ENCODE measurements at places on chromosomes 4 and X.
A peak's percentile ranks its signal among the peaks of the same experiment; 100 is the strongest.

GRCh38 chr4:184163813-184164212 is 53.9 kb downstream of the ENPP6 start:
- no peak for DNase-seq

DNA sequence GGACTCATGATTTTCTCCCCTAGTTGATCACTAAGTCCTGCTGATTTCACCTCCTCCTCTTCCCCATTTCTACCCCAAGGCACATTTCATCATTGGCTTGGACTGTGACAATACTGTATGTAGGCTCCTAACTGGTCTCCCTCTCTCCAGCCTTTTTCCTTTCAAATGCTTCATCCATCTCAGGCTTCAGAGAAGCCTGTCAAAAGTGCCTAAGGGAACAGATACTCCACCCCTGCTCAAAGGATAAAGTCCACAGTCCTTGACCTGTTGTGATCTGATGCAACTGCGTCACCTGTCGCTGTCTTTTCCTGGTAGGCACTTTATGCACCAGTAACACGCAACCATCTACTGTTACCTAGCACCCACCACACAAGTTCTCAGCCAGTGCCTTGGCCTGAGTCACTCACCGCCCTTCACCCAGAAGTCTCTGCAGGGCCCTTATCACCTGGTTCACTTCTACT is 12.8 kb downstream of the SCARB2 start:
- DNase-seq, result no peak

GRCh38 chr4:145351922-145352321 is 129.7 kb upstream of the SMAD1 start:
- no peak for DNase-seq

GRCh38 chrX:53685711-53686110 is 808 bp downstream of the HUWE1 start:
- DNase-seq, result no peak

DNA sequence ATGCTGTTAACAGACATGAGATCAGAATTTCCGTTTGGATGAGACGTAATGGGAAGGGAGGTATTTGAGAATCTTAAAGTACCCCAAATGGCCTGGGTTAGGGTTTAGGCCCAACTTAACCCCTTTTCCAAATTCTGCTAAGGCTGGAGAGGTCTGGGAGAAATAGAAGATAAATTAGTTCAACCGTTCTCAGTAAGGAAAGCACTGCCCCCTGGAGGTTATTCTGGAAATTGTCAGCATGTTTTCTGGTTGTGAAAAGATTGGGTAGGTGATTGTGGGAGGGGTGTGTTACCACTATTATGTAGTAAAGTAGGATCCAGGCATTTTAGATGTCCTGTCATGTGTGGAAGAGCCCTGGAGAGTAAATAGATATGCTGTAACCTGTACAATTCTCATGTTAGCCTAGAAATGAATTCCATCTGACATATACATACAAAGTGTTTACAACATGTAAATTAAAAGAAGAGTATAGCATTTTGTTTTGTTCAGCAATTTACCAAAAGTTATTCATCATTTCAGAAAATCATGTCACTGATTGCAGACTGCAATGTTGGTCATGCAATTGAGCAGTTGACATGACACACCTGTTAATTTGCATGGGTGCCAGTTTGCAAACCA is 26.8 kb upstream of the GRXCR1 start:
- DNase-seq, result no peak

DNA sequence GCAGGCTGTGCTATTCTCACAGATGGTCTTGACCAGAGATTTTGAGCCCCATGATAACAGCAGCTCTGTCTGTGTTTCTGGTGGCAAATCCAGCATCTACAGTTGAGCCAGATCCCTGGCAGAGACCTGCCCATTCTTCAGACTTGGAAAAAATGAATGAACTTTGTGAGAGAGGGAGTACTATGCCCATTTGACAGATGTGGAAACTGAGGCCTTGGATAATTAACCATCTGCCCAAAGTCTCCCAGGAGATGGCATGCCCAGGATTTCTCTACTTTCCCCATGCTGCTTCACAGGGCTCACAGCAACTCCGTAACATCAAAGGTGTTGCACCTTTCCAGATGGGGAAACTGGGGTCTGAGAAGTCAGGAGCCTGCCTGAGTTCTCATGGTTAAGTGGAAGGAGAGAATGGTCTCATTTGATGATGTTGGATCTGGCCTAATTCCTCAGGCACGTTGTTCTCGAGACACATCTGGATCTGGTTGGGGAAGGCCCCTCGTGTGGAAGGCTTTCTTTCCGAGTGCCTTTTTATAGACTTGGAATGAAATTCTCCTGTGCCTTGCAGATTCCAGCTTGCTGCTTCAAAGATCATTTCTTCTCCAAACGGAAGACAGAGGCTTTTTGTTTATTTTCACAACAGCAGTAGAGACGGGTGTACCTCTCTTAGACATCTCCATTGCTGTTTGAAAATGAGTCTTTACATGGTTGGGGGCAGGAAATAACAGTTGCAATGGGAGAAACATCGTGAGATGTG is 73.3 kb upstream of the STX18 start:
- no peak for DNase-seq

GRCh38 chr4:98994474-98995182 is 893 bp upstream of the METAP1 start:
- no peak for DNase-seq

- peak; percentile 93 for DNase-seq
These were observed at the start of gene KLF3 for GRCh38 chr4:38663801-38664705. Gene KLF3 (plus strand): TSS chr4:38664199. CDS start chr4:38680626, 16,427 bp downstream.

DNA sequence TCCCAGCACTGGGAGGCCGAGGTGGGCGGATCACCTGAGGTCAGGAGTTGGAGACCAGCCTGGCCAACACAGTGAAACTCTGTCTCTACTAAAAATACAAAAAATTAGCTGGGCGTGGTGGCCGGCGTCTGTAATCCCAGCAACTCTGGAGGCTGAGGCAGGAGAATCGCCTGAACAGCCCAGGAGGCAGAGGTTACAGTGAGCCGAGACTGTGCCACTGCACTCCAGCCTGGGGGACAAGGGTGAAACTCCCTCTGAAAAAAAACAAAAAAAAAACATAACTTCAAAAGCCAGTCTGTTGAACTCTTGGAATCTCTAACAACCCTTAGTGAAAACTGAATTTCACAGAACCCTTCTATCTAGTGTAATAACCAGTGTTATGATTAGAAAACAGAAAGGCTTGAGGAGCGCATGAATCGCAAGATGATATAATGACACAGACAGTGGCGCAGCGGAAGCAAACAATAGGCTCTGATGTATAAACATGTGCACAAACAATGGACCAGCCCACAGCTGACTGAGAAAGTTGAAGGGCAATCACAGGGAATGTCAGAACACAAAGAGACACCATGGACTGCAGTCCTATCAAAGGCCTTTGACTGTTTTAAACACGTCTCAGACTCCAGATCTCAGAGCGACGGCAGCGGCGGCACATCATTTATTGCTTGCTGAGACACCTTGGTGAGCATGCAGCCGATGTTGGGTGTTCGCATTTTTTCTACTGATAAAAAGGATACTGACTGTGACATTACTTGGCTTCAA is 81.6 kb downstream of the NSUN7 start:
- no peak for DNase-seq

GRCh38 chrX:107450823-107451509 is 1.5 kb downstream of the FRMPD3 start:
- no peak for DNase-seq

DNA sequence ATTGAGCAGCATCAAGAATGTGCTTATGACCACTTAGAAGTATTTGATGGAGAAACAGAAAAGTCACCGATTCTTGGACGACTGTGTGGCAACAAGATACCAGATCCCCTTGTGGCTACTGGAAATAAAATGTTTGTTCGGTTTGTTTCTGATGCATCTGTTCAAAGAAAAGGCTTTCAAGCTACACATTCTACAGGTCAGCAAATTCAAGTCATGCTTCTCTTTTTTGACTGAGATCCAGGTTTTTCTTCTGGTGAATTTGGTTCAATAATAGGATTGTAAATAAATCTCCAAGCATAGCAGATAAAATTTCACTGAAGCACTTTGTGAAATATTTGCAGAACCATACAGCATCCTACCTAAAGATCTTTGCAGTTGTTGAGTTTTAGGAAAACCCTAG is 218.1 kb downstream of the TLL1 start:
- DNase-seq, result no peak

GRCh38 chr4:41418444-41418843 is 119.5 kb upstream of the LIMCH1 start:
- no peak for DNase-seq

DNA sequence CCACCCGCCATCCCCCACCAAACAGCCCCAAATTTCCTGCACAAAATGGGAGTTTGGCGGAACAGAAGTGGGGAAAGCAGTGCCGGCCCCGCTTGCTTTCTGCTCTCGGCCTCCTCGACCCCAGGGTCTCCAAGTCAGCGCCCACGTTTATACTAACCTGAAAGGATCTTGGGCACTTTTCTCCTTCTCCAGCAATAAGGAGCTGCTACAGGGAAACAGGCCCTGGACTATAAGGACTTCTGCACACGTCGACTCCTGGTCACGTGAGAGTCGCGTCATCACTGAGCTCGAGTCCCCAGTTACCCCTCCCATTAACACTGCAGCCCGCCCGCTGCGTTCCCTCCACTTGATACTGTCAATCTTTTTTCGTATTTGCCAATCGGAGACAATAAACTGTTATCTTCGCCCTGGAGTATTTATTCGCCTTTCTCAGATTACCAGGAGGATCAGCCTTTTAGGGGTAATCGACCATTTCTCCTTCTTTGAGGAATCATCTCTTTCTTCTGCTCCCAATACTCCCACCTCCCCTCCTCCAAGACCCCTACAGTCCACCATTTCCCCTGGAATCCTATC is at the start of gene TCEAL8:
TSS of gene TCEAL8 (minus strand) at position 235 of the 573 bp plus-strand sequence. CDS start 1,176 bp downstream, outside the sequence.
- DNase-seq, result peak; percentile 29

- DNase-seq, result no peak
These were observed 33.8 kb upstream of the SPANXN1 start for GRCh38 chrX:145213504-145213903.

DNA sequence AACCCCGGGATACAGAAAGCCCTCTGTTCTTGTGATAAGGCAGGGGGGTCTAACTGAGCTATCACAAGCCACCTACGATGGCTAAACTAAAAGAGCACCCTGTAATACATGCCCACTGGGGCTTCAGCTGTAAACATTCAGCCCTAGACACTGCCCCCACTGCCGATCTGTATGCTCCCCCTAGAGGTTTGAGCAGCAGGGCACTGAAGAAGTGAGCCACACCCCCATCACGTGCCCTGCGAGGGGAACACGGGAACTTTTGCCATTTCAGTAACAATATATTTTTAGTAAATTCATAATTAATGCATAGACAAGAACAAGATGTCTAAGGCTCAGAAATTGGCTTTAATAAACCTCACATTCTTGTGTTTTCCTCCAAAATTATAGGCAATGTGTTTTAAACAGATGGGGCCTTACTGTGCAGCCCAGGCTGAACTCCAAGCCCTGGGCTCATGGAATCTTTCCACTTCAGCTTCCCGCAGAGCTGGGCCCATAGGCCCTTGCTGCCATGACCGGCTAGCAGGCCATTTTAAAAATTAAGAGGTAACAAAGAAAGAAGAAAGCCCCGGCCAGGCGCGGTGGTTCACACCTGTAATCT is 235.3 kb upstream of the SFRP2 start:
- no peak for DNase-seq

- no peak for DNase-seq
These were observed 55.3 kb downstream of the ZFYVE28 start for GRCh38 chr4:2363056-2363721.

GRCh38 chrX:154800478-154801210 is 4.6 kb downstream of the MPP1 start:
- no peak for DNase-seq

GRCh38 chr4:47482326-47482725 is 2.7 kb upstream of the ATP10D start:
- DNase-seq, result no peak

DNA sequence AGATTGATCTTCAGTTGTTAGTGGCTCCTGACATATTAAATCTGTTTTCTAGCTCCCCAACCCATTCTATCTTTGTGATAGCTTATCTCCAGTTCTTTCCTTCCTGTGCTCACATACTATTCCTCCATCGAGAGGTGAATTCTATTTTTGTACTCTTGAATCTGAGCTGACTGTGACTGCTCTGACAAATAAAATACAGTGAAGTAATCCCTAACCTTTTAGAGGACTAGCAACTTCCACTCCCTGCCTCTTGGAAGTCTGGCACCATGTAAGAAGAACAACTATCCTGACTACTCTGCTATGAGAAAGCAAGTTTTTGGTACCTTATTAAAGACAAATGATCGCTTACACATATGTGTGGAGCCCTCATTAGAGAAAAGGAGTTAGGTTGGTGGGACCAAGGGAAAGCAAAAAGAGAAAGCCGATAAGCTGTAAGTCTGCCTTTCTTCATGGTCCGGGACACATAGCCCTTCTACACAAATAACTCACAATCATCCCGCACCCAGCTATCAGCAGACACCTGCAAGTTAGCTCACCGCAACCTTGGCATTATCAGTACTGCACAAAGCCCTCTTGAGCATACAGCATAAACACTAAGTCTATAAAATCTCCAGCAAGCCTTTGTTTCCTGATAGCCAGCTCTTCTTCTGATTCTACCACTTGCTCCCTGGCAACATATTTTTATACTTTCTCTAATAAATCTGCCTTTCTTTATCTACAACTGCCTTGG is 13.5 kb upstream of the PPM1K start:
- DNase-seq, result no peak

DNA sequence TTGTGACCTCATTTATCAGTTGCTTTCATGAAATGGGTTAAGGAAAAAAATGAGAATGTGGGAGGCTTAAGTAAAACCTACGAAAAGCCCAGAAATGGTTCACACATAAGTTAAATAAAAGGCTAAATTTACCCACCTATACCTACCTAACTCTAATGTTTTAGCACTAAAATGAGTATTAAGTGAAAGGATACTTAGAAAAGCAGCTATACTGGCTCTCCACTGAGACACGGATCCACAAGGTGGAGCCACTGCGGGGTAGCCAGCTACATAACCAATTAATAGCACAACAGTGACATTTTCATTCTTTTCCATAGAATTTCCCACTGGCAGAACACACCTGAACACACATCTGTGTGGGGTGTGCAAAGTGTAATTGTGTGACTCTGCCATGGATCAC is 101.9 kb downstream of the MAML3 start:
- no peak for DNase-seq

- no peak for DNase-seq
These were observed 158.1 kb upstream of the CXorf66 start for GRCh38 chrX:140123446-140123845.

DNA sequence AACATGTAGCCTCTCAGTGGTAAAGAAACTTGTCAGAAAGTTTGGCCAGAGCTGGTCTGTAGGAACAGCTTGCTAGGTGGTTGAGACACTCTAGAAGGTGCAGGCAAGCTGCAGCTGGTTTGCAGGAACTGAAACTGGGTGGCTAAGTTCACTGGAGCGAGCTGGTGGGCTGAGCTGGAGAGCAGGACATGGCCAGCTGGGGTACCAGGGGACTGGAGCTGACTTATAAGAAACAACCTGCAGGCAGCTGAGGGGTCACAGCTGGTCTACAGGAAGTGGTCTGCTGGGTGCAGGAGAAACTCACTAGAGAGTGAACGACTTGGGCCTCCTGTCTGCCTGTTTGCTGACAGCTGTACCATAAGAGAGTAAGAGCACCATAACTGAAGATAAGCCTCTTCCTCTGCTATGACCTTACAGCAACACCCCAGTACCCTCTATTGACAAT is 157.1 kb upstream of the LNX1 start:
- DNase-seq, result no peak
